Natural killer cell (primary cell): ENCODE measurements at places on chromosomes 1 and 21.

- H3K36me3 ChIP-seq, result no peaks in the 10 kb centered on the region
- H3K4me1 ChIP-seq, result no peaks in the 10 kb centered on the region
- no peak overlapping the region for H3K27ac ChIP-seq
- no peak for DNase-seq
These were observed 6.3 kb downstream of the METTL18 start for GRCh38 chr1:169788402-169788801.

DNA sequence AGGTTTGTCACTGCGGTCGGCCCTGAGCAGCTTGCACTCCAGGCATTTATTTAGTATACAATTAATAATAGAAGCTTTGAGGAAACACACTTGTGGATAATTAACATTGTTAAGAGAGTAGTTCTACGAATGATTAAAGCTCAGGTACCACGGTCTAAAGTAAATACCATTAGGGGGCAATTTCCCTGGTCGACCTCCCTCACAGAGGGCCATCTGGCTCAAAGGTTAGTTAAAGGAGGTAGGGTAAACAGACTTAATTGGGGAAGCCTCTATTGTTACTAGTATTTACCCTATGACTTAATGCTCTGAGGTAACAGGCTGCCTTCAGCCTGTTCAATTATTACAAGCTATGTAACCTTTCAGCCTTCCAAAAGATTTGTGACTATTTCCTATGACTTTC lies 122.3 kb upstream of the SLC44A3 start:
- no peak overlapping the region for H3K27ac ChIP-seq
- peaks cover 8% of the 10 kb centered on the region for H3K4me1 ChIP-seq
- H3K4me3 ChIP-seq, result no peak overlapping the region
- DNase-seq, result no peak

GRCh38 chr1:26733982-26734381 lies 38.2 kb downstream of the ARID1A start:
- peaks cover 75% of the 10 kb centered on the region for H3K36me3 ChIP-seq
- no peak overlapping the region for H3K4me3 ChIP-seq
- peak; percentile 59 for DNase-seq
- H3K27me3 ChIP-seq, result no peaks in the 10 kb centered on the region

DNA sequence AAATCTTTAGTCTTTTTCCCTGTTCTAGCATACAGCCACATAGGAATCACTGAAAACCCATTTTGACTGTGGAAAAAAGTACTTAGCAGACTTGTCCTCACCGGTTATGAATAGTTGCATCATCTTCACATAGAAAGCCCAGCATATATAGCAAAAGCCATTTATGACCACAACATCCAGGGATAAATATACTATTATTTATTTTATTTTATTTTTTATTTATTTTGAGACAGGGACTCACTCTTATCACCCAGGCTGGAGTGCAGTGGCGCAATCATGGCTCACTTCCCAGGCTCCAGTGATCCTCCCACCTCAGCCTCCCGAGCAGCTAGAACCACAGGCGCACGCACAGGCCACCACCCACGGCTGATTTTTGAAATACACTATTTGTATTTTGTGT lies 175.3 kb downstream of the GALNT2 start:
- H3K4me1 ChIP-seq, result no peaks in the 10 kb centered on the region
- H3K27ac ChIP-seq, result no peak overlapping the region
- DNase-seq, result no peak

GRCh38 chr1:7536891-7537591 lies 234.1 kb upstream of the VAMP3 start:
- no peaks in the 10 kb centered on the region for H3K36me3 ChIP-seq
- H3K4me1 ChIP-seq, result peaks cover 23% of the 10 kb centered on the region
- H3K27me3 ChIP-seq, result no peaks in the 10 kb centered on the region
- no peak overlapping the region for H3K4me3 ChIP-seq
- DNase-seq, result no peak
- H3K27ac ChIP-seq, result no peak overlapping the region

GRCh38 chr21:38126666-38127303 lies 130.0 kb upstream of the KCNJ15 start:
- H3K27me3 ChIP-seq, result no peaks in the 10 kb centered on the region
- H3K27ac ChIP-seq, result no peak overlapping the region
- no peak overlapping the region for H3K4me3 ChIP-seq
- DNase-seq, result peak; percentile 57

GRCh38 chr21:38384675-38385426 lies 113.4 kb downstream of the ERG start:
- no peaks in the 10 kb centered on the region for H3K4me1 ChIP-seq
- no peak overlapping the region for H3K4me3 ChIP-seq
- no peaks in the 10 kb centered on the region for H3K27me3 ChIP-seq
- no peaks in the 10 kb centered on the region for H3K36me3 ChIP-seq

GRCh38 chr1:214120951-214121350 lies 133.2 kb downstream of the PROX1 start:
- no peaks in the 10 kb centered on the region for H3K36me3 ChIP-seq
- DNase-seq, result no peak
- H3K27ac ChIP-seq, result no peak overlapping the region
- H3K4me3 ChIP-seq, result no peak overlapping the region
- H3K27me3 ChIP-seq, result no peaks in the 10 kb centered on the region
- no peaks in the 10 kb centered on the region for H3K4me1 ChIP-seq

- peaks cover 5% of the 10 kb centered on the region for H3K27me3 ChIP-seq
- H3K4me3 ChIP-seq, result no peak overlapping the region
- H3K36me3 ChIP-seq, result no peaks in the 10 kb centered on the region
- DNase-seq, result no peak
- no peak overlapping the region for H3K27ac ChIP-seq
These were observed 1.2 kb upstream of the C1orf198 start for GRCh38 chr1:230869500-230869899.

- H3K27me3 ChIP-seq, result no peaks in the 10 kb centered on the region
- H3K27ac ChIP-seq, result no peak overlapping the region
- no peak for DNase-seq
- H3K4me3 ChIP-seq, result no peak overlapping the region
- no peaks in the 10 kb centered on the region for H3K36me3 ChIP-seq
These were observed 36.3 kb downstream of the PKP1 start for GRCh38 chr1:201319631-201320030.

- H3K27me3 ChIP-seq, result peaks cover 9% of the 10 kb centered on the region
- H3K4me1 ChIP-seq, result no peaks in the 10 kb centered on the region
- H3K36me3 ChIP-seq, result no peaks in the 10 kb centered on the region
- H3K27ac ChIP-seq, result no peak overlapping the region
- H3K4me3 ChIP-seq, result no peak overlapping the region
- DNase-seq, result no peak
These were observed 58.4 kb downstream of the OVGP1 start for GRCh38 chr1:111369177-111369576.

DNA sequence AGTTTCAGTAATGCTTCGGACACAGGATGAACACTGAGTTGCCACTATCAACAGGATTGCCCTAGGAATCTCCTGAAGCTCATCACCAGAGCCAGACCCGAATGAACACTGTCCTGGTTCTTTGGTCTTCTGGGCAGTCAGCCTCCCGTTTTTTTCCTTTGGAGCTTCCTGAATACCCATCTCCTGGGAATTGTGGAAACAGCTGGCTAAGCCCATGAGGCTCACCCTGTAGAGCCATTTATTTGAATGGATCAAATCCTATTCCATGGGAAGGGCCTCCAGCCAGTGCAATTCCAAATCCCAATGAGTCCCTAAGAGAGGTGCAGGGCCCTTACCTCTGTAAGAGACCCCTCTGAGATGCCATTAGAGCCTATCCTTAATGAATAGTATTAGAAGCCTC lies 5.9 kb downstream of the RCSD1 start:
- no peaks in the 10 kb centered on the region for H3K27me3 ChIP-seq
- H3K36me3 ChIP-seq, result peaks cover 58% of the 10 kb centered on the region
- peaks cover 83% of the 10 kb centered on the region for H3K4me1 ChIP-seq
- no peak for DNase-seq
- no peak overlapping the region for H3K4me3 ChIP-seq

DNA sequence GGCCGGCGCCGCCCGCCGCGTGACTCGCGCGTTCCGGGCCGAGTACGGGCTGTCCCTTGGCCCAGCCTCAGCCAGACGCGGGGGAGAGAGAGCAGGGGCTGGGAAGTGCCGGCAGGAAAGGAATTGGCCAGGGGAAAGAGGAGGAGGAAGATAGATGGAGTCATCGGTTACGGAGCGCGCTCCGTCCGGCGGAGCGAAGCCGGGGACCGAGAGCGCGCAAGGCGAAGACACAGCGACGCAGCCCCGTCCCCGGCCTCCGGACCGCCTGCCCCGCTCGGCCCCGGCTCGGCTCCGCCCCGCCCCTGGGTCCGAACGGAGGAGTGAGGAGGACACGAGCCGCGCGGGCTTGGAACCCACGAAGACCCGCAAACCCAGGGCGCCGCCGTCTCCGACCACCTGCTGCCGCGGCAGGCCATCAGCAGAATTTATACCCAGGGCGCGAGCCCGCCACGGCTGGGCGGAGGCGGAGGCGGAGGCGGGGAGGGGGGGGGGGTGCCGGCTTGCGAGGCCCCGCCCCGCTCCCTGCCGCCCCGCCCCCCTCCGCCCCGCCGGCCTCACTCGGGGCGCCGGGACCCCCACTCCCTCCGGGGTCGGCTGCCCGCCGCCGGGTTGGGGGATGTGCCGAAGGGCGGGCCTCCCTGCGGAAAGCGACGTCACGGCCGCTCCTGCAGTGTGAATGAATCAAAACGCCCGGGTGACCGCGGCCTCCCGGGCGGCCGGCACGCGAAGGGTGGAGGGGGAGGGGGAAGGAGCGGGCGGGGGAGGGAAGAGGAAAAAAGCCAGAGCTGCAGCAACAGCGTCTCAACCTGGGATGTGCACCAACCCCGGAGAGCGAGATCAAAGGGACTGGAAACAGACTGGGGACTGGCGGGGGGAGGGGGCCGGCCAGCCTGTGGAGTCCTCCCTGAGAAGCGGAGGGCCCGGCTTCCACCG lies at the start of gene LHX4:
Gene LHX4, plus strand, starts transcription at position 782 of the 933 bp plus-strand sequence. CDS start 266 bp downstream, outside the sequence.
- DNase-seq, result no peak
- H3K27me3 ChIP-seq, result peaks cover 54% of the 10 kb centered on the region
- H3K4me1 ChIP-seq, result peaks cover 42% of the 10 kb centered on the region

DNA sequence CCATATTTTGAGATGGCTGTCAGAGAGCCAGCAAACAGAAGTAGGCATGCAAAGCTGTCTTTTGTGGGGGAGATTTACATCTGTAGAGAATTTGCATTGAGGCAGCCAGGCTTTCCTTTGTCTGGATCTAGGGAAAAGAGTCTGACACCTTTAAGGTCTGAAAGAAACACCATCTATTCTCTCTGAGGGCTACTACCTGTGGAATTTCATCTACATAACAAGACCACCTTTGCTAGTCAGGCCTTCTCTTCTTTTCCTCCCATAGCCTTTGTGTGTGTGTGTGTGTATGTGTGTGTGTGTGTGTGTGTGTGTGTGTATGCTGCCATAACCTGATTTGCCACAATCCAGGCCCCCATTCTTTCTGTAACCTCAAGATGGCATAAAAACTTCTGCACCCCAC lies 28.4 kb upstream of the DMRTB1 start:
- DNase-seq, result no peak
- peaks cover under 1% of the 10 kb centered on the region for H3K27me3 ChIP-seq
- no peak overlapping the region for H3K27ac ChIP-seq
- H3K4me1 ChIP-seq, result no peaks in the 10 kb centered on the region
- no peaks in the 10 kb centered on the region for H3K36me3 ChIP-seq
- no peak overlapping the region for H3K4me3 ChIP-seq

- no peak overlapping the region for H3K27ac ChIP-seq
- no peaks in the 10 kb centered on the region for H3K36me3 ChIP-seq
- DNase-seq, result no peak
- no peaks in the 10 kb centered on the region for H3K4me1 ChIP-seq
These were observed 283.8 kb downstream of the TPR start for GRCh38 chr1:186091222-186091720.

- H3K27me3 ChIP-seq, result no peaks in the 10 kb centered on the region
- H3K4me3 ChIP-seq, result no peak overlapping the region
- no peaks in the 10 kb centered on the region for H3K4me1 ChIP-seq
- DNase-seq, result no peak
- H3K27ac ChIP-seq, result no peak overlapping the region
- peaks cover 47% of the 10 kb centered on the region for H3K36me3 ChIP-seq
These were observed 16.1 kb downstream of the CLCN6 start for GRCh38 chr1:11822091-11822490.

GRCh38 chr1:22959545-22960360 lies 12.9 kb downstream of the LACTBL1 start:
- no peaks in the 10 kb centered on the region for H3K4me1 ChIP-seq
- no peak overlapping the region for H3K27ac ChIP-seq
- no peak for DNase-seq
- no peaks in the 10 kb centered on the region for H3K27me3 ChIP-seq

GRCh38 chr1:12690156-12690555 lies 25.8 kb upstream of the AADACL3 start:
- H3K4me1 ChIP-seq, result no peaks in the 10 kb centered on the region
- H3K27ac ChIP-seq, result no peak overlapping the region
- DNase-seq, result no peak
- H3K36me3 ChIP-seq, result no peaks in the 10 kb centered on the region
- no peak overlapping the region for H3K4me3 ChIP-seq

GRCh38 chr1:88052167-88052566 lies 631.9 kb upstream of the PKN2 start:
- no peak for DNase-seq
- H3K27ac ChIP-seq, result no peak overlapping the region
- no peaks in the 10 kb centered on the region for H3K4me1 ChIP-seq
- no peaks in the 10 kb centered on the region for H3K36me3 ChIP-seq
- H3K4me3 ChIP-seq, result no peak overlapping the region

GRCh38 chr1:43719063-43719462 lies 11.7 kb downstream of the ST3GAL3 start:
- H3K27ac ChIP-seq, result no peak overlapping the region
- H3K36me3 ChIP-seq, result no peaks in the 10 kb centered on the region
- no peaks in the 10 kb centered on the region for H3K4me1 ChIP-seq
- H3K27me3 ChIP-seq, result no peaks in the 10 kb centered on the region

DNA sequence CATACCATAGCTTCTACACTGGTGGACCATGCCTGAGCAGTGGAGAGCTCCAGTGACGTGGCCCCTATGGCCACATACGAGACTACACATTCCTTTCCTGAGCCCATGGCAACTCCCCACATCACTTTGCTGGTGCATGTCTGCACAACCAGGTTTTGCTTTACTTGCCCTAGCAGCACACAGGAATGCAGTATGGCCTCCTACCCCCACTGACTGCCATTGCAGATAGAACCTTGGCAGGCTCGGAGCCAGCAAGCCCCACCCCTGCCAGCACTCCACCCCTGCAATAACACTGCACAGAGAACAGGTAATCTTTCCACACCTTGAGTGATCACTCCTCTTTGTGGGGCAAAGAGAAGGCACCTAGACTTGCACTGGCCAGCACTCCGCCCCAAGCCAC lies 531.9 kb upstream of the CAMK1G start:
- no peak overlapping the region for H3K4me3 ChIP-seq
- no peaks in the 10 kb centered on the region for H3K27me3 ChIP-seq
- no peaks in the 10 kb centered on the region for H3K36me3 ChIP-seq
- no peak for DNase-seq
- no peak overlapping the region for H3K27ac ChIP-seq
- H3K4me1 ChIP-seq, result no peaks in the 10 kb centered on the region

- DNase-seq, result no peak
- H3K4me3 ChIP-seq, result peak overlapping the region; percentile 74
- H3K36me3 ChIP-seq, result no peaks in the 10 kb centered on the region
- no peak overlapping the region for H3K27ac ChIP-seq
- H3K4me1 ChIP-seq, result peaks cover 21% of the 10 kb centered on the region
These were observed 89.9 kb upstream of the IPO9 start for GRCh38 chr1:201739080-201739479.

GRCh38 chr21:43812139-43812821 lies 22.9 kb downstream of the RRP1 start:
- no peaks in the 10 kb centered on the region for H3K27me3 ChIP-seq
- peaks cover 20% of the 10 kb centered on the region for H3K4me1 ChIP-seq
- DNase-seq, result no peak
- H3K36me3 ChIP-seq, result no peaks in the 10 kb centered on the region
- no peak overlapping the region for H3K4me3 ChIP-seq
- no peak overlapping the region for H3K27ac ChIP-seq

- no peak overlapping the region for H3K27ac ChIP-seq
- H3K4me3 ChIP-seq, result no peak overlapping the region
- DNase-seq, result no peak
- no peaks in the 10 kb centered on the region for H3K36me3 ChIP-seq
- no peaks in the 10 kb centered on the region for H3K4me1 ChIP-seq
- H3K27me3 ChIP-seq, result peaks cover 2% of the 10 kb centered on the region
These were observed 107.0 kb downstream of the CTH start for GRCh38 chr1:70518106-70518505.
